ENCODE measurements at places on chromosomes 7 and 10.
A peak's percentile ranks its signal among the peaks of the same experiment; 100 is the strongest.

- no peak for DNase-seq
These were observed 47.8 kb upstream of the KAT6B start for GRCh38 chr10:74778436-74779094.

- DNase-seq: no peak
These were observed 23.0 kb upstream of the CDHR3 start for GRCh38 chr7:105940109-105940508.

GRCh38 chr7:4633012-4633411 is 49.1 kb upstream of the FOXK1 start:
- DNase-seq: no peak

GRCh38 chr10:33333260-33334101 is 986 bp downstream of the NRP1 start:
- no peak for DNase-seq

DNA sequence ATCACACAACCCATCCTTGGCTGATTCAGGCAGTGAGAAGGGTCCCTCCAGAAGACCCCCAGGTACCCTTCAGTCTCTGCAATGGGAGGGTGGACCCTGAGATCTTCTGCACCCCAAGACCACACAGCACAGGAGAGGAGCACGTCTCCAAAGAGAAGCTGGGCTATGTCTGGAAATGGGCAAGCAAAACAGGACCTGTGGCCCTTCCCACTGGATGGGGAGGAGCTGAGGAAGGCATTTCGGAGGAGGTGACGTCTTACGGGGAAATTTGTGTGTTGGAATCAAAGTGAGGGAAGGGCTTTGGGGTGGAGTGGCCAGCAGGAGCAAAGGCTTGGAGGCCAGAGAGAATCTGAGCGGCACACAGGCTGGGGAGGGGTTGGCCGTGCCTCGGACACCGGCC is 16.5 kb downstream of the GRIFIN start:
- peak; percentile 38 for DNase-seq

GRCh38 chr10:25036381-25036780 is 20.0 kb downstream of the THNSL1 start:
- no peak for DNase-seq
